ENCODE measurements at places on chromosomes 13 and 19.

DNA sequence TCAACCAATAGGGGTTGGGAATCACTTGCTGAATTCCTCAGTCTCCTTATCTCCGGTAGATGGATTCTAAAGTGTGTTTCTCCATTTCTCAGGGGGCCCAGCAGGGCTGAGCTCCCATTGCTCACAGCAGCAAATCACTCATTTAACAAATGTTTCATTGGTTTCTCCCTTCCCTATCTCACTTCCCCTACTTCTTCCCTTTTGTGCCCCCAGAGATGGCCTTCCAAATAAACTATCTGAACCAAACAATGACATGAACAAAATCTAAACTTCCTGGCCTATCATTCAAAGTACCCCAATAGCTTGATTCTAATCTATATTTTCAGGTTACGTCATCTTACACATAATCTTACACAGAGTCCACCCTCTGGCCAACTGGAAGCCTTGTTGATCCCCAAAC is 60.4 kb downstream of the DLEU7 start:
- DNase-seq: no peak

- DNase-seq: peak; percentile 86
These were observed 10.7 kb downstream of the MARCHF2 start for GRCh38 chr19:8423817-8424223.

- no peak for DNase-seq
These were observed 4.2 kb downstream of the TMEM259 start for GRCh38 chr19:1016647-1017114.

DNA sequence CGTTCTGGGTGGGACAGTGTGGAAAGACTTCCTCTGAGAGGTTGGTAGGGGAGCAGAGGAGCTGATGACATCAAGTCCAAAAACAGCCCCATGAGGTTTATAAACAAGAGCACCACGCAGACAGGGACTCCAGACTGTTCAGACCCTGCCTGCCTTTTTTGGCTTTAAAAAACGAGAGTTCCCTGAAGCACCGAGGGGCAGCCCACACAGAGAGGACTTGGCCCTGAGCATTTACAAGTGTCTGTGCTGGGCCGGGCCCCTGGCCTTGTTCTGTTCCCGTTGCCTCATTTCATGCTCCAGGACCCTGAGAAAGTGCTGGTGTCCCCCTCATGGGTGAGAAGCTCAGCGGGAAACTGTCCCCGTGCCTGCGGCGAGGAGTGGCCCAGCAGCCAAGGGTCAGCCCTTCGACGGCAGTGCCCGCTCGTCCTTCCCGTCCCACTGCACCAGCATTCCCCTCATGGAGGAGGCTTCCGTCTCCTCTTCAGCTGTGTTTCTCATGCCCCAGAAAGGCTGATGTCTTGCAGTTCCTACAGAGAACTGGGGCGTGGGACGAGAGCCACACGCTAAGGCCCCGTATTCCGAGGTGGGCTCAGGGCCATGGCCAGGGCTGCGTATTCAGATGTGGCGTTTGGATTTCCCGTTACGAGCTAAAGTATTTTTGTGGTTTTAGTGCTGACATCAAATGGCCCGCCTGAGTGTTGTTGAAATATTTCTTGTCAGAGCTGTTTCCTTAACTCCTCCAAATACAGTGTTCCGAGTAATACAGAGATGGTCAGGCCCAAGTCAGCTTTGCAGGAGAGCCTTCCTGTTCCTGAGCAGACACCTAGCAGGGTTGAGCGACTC is 93.5 kb downstream of the ATP11A start:
- no peak for DNase-seq

DNA sequence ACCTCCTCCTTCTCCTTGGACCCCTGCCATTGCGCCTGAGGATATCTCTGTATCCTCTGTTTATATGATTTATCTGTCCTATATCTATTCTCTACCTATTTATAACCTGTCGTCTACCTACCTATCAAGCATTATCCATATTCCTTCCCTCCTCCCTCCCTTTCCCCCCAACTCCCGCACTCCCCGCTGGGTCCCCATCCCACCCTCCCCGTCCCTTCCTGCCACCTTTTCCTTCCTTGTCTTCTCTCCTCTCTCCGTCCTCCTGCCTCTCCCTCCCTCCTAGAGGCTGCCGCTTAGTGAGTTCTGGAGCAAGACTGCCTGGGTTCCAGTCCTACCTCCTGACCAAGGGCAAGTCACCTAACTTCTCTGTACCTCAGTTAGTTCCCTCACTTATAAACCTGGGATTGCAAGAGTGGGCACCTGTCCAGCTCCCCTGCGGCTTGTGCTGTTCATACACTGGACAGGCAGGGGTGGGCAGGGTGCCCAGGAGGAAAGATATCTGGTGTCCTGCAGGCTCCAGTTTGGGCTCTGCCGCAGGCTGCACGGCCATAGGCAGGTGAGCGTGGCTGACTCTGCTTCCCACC is 16.1 kb downstream of the TTYH1 start:
- DNase-seq: no peak

- DNase-seq: no peak
These were observed 3.0 kb upstream of the PGLYRP1 start for GRCh38 chr19:46025835-46026234.

GRCh38 chr13:45280011-45280410 is 61.0 kb downstream of the TPT1 start:
- DNase-seq: no peak

DNA sequence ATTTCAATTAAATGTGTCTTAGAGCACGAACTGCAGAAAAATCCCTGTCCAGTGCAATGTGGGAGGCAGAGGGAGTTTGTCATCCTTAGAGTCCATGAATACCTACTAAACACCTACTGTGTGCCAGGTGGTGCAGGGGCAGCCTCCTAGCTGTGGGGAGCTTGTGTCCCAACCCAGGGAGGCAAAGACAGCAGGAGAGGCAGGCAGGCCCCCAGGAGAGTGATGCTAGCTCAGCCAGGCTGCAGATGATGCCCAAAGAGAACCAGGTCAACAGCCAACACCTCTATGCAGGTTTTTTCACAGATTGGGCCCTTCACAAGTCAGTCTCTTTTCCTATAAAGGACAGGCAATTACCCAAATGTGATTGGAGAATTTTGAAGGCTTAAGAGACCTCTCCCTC is 108.2 kb upstream of the UQCRFS1 start:
- DNase-seq: no peak

- no peak for DNase-seq
These were observed 27.1 kb downstream of the POU4F1 start for GRCh38 chr13:78576261-78576660.

DNA sequence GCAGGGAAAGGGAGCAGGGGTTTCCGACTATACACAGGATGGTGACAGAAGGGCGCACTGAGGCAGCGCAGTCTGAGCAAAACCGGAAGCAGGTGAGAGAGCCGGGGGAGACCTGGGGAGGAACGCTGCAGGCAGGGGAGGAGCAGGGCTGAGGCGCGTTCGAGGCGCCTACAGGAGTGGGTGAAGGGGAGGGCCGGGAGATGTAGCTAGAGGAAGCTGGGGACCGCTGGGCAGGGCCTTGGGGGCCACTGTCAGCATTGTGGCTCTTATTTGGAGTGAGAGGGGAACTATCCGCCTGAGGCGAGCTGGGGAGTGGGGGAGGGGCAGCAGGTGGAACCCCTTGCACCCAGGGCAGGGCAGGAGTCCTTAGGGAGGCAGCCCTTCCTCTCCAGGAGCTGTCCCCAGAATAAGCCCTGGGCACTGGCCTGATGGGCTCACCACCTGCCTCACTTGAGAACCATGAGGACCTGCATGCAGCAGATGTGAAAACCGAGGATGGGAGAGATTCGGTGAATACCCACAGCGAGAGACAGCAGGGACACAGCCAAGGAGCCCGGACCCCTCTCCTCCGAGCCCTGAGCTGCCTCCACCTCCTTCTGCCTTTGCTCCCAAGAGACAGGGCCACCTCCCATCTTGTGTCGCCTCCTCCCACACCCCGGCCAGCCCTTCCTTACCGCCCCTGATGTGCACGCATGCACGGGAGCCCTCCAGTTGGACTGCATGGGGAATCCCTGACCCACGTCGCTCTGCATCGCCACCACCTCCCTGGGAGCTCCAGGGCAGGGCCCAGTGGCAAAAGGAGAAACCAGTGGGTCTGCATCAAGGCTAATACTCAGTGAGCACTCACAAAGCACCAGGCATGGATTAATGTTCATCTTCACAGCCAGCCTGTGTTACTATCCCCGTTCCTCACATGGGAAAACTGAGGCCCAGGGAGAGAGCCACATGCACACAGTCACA is 10.3 kb downstream of the AKT2 start:
- no peak for DNase-seq

GRCh38 chr19:14654786-14655560 is 19.7 kb downstream of the ADGRE3 start:
- no peak for DNase-seq

GRCh38 chr19:12784394-12784870 is 6.9 kb upstream of the JUNB start:
- DNase-seq: no peak

DNA sequence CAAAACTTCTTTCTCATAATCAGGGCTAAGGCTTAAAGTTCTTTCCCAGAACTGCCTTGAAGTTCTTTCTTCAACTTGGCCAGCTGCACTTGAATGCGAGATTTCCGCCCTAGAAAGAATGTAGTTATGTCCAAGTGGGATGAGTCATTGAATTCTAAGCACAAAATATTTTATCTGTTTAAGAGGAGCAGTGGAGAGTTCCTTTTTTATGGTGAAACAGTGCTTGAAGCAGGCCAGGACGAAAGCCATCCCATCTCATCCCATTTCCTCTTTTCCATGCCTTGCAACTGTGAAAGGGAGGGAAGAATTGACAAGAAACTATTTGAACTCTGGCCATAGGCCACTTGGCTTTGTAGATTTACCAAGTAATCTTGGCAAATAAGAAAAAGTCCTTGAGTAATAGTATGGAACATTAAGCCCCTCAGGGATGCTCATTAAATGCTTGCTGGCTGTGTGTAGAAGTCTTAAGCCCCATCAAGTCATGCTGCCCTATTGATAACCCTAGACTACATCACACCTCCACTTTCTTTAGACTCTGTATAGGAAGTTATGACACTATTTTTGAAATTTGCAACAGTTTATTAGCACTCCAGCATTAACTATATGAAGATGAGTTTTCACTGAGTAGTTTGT is 174.5 kb downstream of the KCTD12 start:
- DNase-seq: no peak

DNA sequence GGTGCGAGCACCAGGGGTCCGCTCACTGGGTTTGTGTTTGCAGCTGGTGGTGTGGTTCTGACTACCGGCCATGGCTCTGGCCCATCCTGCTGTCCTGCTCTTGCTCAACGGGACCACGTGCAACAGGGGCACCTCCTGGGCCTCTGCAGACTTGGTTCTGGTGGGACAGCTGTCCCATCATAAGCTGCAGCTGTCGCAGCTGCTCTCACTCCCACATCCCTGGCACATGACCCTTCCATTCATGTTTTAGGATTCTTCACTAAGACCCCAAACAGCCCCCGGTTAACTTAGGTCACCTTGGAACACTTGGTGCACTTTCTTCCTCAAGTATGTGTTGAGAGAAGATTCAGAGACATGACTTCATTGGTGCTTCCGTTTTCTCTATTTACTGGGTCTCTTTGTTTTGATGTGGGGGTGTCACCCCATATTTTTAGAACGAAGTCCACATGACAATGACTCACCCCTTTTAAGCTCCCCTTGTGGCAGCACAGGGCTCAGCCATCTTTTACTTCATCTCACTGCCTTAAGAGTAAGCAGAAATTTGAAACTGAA is 68.4 kb upstream of the ARHGEF7 start:
- no peak for DNase-seq

DNA sequence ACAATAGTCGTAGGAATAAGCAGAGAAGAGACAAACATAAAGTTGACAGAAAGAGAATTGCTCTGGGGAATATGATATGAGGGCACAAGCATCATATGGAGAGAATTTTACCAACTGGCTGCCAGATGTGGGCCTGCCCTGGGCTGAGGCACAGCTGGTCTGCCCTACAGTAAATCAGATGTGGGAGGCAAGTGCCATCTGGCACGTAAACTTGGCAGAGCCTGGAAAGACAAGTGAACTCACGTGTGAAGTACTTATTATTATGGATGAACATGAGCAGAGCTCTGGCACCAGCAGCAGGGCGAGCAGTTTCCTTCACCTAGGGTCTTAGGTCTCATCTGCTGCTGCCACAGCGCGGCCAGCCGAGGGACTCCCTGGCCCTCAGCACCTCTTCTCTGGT is 20.6 kb downstream of the PCDH8 start:
- DNase-seq: no peak

- DNase-seq: no peak
These were observed 6.7 kb downstream of the SOHLH2 start for GRCh38 chr13:36207672-36208071.

DNA sequence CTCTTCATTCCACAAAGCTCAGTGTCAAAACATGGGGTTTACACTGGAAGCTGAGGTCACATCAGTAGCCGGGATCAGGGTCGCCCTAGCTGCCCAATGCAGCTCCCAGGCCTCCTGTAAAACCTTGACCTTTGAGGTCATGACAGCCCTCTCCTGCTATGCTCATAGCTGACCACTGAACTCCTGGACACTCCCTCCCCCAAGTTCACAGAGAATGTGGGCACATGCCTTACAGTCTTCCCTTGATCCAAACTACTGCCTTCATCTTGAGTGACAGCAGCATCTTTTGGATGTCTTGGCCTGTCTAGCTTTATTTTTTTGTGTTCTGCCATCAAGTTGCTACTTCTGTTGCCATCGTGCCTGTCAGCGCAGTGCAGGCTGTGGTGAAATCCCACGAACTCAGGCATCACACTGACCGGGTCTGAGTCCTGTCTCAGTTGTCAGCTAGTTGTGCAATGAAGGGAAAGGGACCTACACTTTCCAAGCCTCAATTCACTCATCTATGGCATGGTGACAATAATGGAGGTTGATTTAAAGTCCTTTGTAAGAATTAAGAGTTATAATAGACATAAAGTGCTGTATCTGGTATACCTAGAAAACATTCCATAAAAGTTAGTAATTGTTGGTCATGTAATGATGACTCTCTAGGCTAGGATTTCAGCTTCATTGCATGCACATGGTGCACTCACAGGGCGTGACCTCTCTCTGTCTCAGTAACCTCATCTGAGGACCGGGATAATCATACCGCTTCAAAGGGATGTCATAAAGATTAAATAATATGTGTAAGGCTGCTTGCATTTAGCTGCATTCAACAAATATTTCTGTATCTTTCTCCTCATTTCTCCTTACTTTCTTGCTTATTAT is 16.4 kb upstream of the ALOX5AP start:
- DNase-seq: no peak

GRCh38 chr19:719636-720344 is 11.1 kb downstream of the PALM start:
- no peak for DNase-seq

DNA sequence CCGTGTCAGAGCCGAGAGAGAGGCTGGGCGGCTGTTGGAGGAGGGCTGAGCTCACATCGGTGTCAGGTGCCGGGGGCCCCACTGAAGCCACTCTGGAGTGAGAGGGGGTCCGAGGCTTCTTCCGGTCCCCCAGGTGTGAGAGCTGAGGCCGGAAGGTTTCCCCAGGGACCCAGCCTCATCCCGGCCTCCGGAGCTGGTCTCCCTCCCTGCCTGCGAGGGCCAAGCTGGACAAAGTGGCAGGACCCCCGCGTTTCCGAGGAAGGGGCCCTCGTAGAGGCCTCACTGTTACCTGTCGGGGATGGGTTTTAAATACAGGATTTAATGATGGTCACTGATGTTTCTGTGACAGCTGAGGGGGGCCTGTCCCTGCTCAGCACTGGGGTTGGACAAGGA is 6.6 kb downstream of the HCN2 start:
- DNase-seq: no peak

Measured in T1000 (cell line).